SK-MEL-5 (cell line): ENCODE measurements at places on chromosomes 1 and 21. TPM values are rescaled to one million over a fixed set of nuclear protein-coding genes. Genes with fewer than 3 reads are reported as not detected.

The OR2T5 gene
- not detected in 2 replicates for total RNA-seq

The CD5L gene
- total RNA-seq, result 0.61 and 1.3 TPM in 2 replicates

The SH3BGR gene
- 1.1 and 4.1 TPM in 2 replicates for total RNA-seq

The BARHL2 gene
- total RNA-seq, result 0.11 TPM in 1 of 2 replicates, not detected in the other

The TSSK3 gene
- total RNA-seq, result 0.32 and 2.6 TPM in 2 replicates

The CNR2 gene
- total RNA-seq, result not detected in 2 replicates

The OR6K3 gene
- not detected in 2 replicates for total RNA-seq
